ENCODE measurements at places on chromosomes 3 and 15.

DNA sequence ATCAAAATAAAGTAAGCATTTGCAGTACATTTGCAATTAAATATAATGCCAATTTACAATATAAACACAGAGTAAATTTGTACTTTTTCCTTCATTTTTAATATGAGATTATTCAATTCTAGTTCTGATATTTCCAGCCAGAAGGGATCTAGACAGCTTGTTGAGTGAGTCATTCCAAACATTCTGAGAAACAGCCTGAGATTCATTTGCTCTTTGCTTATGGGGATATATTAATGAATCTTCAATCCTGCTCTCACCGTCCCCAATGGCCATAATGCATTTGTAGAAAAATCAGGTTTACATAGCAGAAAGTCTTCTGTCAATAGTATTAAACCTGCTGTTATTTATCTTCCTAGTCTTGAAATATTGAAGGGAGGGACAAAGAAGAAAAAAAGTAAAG lies 554.2 kb downstream of the TUSC7 start:
- no peak for DNase-seq

DNA sequence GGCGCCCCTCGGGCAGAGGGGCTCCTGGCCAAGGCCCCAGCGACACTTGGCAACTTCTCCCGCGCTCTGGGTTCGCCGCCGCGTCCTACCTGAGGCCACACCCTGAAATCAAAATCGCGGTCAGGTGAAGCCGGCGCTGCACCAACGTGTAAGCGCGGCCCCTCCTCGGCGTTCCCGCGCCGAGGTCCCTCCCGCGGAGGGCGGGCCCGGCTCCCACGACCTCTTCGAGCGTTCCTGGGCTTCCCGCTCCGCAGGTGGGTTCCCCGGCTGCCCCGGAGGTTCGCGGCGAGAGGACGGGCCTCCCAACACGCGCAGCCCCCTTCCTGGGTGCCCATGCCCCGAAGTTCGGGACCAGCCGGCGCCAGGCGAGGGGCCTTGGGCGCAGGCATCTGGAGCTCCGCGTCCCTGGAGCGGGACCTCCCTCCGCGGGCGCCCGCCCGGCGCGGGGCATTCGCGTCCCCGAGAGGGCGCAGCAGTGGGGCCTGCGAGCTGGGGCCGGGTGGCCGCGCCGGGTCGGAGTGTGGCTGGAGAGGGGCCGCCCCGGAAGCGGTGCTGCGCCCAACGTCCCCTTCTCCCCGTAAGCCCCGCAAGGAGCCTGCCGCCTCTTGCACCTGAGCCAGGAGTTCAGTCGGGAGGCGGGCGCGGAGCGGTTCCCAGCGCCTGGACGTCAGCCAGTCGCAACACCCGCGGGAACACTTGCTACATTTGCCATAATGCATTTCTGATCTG lies 13.7 kb downstream of the PAK6 start:
- no peak for DNase-seq

DNA sequence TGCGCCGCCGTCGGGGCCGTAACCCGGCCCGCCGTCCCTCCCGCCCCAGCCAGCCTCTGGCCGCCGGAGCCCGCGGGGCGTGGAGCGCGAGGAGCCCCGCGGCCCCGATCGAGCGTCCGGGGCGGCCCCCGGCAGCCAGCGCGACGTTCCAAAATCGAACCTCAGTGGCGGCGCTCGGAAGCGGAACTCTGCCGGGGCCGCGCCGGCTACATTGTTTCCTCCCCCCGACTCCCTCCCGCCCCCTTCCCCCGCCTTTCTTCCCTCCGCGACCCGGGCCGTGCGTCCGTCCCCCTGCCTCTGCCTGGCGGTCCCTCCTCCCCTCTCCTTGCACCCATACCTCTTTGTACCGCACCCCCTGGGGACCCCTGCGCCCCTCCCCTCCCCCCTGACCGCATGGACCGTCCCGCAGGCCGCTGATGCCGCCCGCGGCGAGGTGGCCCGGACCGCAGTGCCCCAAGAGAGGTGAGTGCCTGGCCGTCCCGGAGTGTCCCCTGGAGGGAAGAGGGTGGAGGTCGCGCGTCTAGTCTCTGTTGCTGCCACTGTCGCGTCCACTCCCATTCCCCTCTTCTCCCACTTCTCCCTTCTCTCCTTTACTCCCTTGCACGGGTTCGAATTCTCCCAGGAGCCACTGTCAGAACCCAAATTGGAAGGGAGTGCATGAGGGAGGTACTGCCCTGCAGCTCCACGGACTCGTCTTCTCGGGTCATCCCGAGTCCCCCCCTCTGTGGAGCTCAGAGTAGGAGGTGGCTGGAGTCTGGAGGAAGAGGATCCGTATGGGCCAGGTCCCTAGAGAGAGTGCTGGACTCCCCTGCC lies 585 bp downstream of the CSK start:
- no peak for DNase-seq

DNA sequence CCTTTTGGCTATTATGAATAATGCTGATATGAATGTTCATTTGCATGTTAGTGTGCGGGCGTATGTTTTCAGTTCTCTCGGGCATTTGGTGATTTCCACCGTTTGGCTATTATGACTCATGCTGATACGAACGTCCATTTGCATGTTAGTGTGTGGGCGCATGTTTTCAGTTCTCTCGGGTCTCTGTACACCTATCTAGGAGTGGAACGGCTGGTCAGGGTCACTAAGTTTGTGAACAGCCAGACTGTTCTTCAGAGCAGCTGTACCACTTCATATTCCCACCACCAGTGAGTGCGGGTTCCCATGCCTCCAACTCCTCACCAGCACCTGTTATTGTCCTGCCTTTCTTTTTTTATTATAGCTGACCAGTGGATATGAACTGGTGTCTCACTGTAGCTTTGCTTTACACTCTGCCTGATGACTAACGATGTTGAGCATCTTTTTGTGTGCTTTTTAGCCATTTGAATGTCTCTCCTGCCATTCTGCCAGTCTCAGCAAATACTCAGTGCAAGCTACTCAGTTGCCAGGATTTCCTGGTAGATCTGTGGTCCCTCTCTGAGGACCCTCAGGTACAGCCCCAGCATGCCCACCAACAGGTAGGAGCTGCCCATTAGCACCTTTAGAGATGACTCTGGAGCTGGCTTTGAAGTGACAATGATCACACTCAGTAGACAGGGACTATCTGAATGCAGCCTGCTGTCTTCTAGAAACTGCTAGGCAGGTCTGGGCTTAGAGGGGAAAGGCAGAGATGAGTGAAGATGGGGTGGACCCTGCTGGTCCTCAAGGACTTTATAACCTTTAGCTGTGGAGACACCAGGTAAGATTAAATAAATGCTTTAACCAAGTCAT lies 141.1 kb downstream of the XXYLT1 start:
- DNase-seq = peak; percentile 4

GRCh38 chr3:133880287-133880686 lies 15.4 kb downstream of the RAB6B start:
- no peak for DNase-seq

DNA sequence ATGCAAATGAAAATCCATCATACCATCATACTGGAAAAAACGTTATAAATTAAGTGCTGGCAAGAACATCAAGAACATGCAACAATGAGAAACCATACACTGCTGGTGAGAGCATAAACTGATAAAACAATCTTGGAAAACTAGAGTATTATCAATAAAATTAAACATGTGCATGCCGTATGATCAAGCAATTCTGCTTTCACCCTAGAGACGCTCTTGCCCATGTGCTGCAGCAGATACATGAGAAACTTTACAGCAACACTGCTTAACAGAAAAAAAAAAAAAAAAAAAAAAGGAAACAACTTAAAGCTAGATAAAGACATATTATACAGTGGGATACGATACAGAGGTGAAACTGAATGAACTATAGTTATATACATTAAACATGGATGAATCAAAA lies 21.8 kb downstream of the SPG11 start:
- no peak for DNase-seq

DNA sequence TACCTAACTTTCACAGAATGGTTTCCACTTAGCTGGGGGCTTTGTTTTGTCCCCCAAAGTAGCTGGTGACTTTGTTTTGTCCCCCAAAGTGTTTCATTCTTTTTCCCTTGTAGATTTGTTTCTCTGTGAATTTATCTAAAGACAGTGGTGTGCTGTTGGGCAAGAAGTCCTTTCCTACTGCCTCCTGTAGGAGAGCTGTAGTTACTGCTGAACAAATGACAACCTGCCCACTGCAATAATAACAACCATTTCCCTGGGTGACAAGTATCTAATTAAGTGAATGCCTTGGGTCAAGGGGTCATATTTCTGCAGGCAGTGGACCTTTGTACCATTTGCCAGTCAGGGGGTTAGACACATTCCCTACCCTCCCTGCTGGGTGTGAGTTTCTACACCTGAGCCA lies 125.4 kb upstream of the BFSP2 start:
- no peak for DNase-seq

DNA sequence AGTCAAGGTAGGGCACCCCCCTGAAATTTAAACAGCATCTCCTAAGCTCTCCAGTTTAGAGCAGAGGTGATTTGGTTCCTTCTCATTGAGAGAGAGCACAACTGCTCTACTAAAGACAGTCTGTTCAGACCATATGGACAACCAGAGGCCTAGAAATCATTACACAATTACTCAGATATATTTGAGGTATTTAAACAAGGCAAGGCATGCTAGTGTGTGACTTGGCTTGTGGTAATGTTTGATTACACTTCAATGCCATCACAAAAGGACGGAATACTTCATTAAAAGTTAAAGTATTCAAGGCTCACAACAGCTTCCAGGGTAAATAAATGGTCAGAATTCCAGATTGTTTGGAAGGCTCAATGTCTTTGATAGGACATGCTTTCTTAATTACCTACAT lies 110.2 kb downstream of the LRTM1 start:
- no peak for DNase-seq

Measured in stimulated activated CD8-positive, alpha-beta memory T cell treated with anti-CD3 and anti-CD28 coated beads, Interleukin-15, amount 100 ng/mL, for 48 hours (primary cell).